ENCODE measurements at places on chromosomes 7 and 10.
A peak's percentile ranks its signal among the peaks of the same experiment; 100 is the strongest.

DNA sequence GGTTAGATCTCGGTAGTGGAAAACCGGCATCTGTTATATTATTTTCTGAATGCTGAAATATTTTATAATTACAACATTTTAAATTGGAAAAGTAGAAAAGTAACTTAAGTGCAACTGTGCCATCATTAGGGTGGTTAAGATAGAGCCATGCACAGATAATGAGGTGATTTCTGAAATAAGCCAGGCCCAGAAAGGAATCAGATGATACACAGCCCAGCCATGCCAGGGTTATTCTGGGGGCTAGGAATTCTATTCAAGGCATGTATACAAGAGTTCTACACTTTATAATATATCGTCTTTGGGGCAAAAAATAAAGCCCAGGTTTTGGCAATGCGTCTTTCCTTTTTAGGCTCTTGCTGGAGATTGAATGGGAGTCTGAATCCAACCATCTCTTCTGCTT, 128.7 kb downstream of the ITGB8 start:
- DNase-seq: no peak

GRCh38 chr7:128933180-128933891, 4.4 kb upstream of the IRF5 start:
- DNase-seq: peak; percentile 31

- DNase-seq: no peak
Measured at GRCh38 chr7:114554781-114555537, 140.3 kb downstream of the FOXP2 start.

- no peak for DNase-seq
Measured at GRCh38 chr10:110032801-110033700, 25.3 kb downstream of the ADD3 start.

DNA sequence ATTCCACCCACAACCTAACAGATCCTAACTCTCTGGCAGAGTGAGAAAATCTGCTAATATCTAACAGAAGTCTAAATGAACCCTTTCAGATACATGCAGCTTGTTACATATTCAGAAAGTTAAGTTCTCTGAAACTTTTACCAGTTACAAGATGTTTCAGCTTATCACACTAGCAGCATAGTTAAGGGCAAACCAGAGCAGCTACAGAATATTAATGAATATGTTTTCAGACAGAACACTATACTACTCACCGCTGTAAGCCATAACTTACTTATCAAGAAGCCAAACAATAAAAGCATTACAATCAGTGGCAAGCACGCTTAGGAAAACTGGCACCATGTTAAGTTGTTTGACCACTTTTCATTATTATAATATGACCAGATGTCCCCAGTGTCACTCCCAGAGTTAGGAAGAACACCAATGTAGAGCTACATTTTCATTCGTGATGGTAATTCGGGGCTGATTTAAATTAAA, 2.7 kb downstream of the ITGB1 start:
- no peak for DNase-seq

DNA sequence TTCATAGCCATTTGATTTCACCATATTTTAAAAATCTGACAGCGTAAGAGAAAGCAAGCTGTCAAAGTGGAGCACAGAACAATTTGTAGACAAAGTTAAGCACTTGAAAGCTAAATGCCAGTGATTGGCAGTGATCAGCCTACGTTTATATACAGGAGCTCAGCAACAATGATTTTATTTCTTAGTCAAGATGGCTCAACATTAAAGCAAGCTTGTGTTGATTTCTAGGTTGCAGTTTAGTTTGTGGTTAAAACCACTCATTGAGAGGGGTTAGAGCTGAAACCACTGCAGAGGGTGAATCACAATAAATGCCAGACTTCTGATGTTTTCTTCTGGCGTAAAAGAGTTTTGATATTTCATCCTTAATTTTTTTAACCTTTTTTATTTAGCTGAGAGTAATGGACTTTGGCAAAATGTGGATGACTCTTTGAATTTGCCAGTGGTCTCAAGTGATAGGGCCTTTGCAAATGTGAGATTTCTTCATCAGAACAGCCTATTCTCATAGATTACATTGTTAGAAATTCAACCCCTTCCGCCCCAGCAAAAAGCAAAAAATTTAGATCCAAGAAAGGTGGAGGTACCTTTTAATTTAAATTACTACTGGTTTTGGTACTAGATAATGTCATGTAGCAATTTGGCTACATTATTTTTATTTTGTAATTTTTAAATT, 73.8 kb downstream of the SHOC2 start:
- DNase-seq: no peak

GRCh38 chr7:73903321-73904218, 42.6 kb downstream of the TMEM270 start:
- DNase-seq: no peak

- DNase-seq: peak; percentile 4
Measured at GRCh38 chr10:126904818-126905701, at the start of gene DOCK1. Gene DOCK1 (plus strand): TSS chr10:126905428. CDS start chr10:126905518, 90 bp downstream.

- DNase-seq: no peak
Measured at GRCh38 chr10:60728056-60728455, 50.2 kb upstream of the CDK1 start.

GRCh38 chr7:45677311-45677900, 103.2 kb downstream of the ADCY1 start:
- DNase-seq: no peak

DNA sequence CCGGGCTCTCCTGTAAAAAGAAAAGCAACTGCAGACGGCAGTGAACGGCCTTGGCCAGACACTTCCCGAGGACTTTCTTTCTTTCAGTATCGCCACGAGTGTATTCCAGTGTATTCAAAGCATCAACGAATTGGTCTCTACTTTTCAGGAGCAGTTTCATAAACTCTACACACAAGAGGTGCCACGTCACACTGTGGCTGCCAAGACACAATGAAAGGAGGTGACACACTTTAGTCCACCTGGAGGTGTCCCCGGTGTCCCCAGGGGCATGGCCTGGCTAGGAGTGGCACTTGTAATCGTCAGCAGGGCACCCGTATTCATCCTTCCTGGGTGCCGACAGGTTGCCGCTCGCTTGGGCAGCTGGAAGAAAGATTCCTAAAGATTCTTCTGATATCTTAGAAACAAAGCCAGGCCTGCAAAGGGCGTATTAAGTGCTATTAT, 5.0 kb downstream of the TNS3 start:
- no peak for DNase-seq

GRCh38 chr7:47962262-47962661, 14.0 kb upstream of the PKD1L1 start:
- DNase-seq: no peak

GRCh38 chr10:10826125-10826524, 191.5 kb upstream of the CELF2 start:
- no peak for DNase-seq

Data from germinal center (tissue), 1 donor.